ENCODE measurements at places on chromosomes 2 and 18. TPM values are rescaled to one million over a fixed set of nuclear protein-coding genes. Genes with fewer than 3 reads are reported as not detected.

DNA sequence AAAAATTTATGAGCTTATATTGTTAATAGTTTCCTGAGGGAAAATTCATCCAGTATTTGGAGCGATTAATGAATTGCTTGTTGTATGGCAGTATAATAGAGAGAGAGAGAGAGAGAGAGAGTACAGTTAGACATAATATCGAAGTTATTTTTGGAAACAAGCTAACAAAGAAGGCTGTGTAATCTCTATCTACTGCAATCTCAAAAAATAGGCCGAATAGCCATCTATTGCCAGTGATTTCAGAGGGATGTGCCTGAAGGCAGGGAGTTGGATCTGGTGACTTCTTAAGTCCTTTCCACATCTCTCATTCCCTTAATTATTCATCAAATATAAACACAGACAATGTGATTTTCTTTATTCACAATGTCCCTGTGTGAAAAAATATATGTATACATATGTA is 433.1 kb upstream of the RAB12 start:
- DNase-seq, result no peak

- no peak for DNase-seq
These were observed 107.6 kb downstream of the RAPGEF4 start for GRCh38 chr2:172843266-172843582.

DNA sequence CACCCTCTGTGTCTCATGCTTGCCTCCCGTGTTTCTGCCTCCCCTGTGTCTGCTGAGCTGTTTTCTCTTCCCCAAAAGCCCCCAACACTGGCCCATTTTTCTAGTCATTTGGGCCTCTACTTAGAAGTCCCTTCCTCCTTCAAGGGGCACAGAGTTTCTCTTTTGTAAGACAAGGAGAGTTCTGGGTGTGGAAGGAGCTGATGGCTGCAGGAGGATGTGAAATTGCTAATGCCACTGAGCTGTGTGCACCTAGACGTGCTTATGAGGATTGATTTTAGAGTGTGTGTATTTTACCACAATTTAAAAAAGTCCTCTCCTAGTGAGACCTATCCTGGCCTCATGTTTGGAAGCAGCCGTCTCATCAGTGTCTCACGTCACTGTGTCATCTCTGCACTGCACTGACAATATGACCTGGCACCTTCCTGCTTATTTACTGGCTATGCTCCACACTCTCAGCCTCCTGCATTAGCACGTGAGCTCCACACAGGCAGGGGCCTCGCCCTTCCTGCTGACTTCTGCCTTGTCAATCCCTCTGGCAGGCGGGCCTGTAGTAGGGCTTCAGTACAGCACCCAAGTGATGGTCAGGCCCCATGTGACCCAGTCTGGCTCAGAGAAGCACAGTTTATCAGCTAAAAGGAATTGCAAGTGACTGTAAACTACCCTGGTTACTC is 8.0 kb upstream of the MBP start:
- no peak for DNase-seq

DNA sequence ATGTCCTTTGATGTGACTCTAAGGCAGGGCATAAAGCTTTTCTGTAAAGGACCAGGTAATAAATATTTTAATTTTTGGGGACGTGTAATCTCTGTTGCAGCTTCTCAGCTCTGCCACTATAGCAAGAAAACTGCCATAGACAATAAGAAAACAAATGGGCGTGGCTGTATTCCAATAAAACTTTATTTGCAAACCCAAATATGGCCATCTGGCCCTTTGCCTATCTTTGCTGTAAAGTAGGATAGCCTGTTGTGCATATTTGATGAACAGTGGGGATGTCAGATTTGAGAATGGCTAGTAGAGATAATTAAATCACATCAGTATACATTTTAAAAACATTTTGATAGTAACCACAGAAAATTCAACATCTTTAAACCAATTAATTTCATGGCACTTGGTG is 95.6 kb upstream of the NOSTRIN start:
- no peak for DNase-seq

DNA sequence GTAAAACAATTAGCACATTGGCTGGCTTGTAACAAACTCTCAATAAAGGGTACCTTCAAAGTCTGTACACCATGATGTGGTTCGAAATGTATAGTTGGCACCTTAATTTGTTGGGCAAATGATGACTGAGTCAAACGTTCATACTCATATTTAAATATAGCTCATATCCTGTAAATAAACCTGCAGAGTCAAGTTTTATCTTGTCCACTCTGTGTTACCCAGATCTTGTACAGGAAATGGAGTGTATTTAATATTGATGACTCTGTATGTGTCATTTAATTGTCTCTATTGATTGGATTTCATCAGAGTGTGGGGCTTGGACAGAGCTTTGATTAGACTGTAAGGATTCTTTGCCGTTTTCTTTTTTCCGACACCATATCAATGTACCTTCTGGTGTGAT is 805.6 kb upstream of the ZEB2 start:
- no peak for DNase-seq

GRCh38 chr2:239393941-239394340 is 6.9 kb downstream of the HDAC4 start:
- DNase-seq, result no peak

The AQP12B gene
- 0.74 TPM for polyA plus RNA-seq

The MYO7B gene
- polyA plus RNA-seq, result 22.3 TPM

The IL37 gene
- not detected for polyA plus RNA-seq

All from right renal cortex interstitium (tissue), 3 donors.